Stimulated activated CD8-positive, alpha-beta memory T cell treated with anti-CD3 and anti-CD28 coated beads, Interleukin-2, amount 100 ng/mL, for 1 hour (primary cell): ENCODE measurements at places on chromosomes 1 and 21.

GRCh38 chr1:153921080-153921802 lies 1.5 kb downstream of the GATAD2B start:
- DNase-seq = no peak

- no peak for DNase-seq
These were observed 5.9 kb downstream of the OR6K2 start for GRCh38 chr1:158694596-158694995.

DNA sequence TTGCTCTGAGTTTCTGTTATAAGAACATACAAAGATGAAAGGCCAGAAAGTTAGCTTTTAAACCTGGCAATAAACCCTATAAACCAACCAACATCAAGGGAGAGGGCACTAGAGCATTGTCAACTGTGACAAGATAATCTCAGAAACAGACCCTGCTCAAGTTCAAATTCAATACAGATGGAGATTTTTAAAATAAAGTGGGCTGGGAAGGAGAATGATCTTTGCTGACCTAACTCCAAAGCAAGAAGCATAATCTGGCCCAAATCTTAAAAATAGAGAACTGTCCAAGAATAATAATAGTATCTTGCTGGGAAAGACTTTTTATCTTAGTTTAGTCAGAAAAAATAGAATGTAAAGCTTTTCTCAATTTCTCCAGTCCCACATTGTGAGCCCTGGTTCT lies 485.5 kb downstream of the DISC1 start:
- no peak for DNase-seq

DNA sequence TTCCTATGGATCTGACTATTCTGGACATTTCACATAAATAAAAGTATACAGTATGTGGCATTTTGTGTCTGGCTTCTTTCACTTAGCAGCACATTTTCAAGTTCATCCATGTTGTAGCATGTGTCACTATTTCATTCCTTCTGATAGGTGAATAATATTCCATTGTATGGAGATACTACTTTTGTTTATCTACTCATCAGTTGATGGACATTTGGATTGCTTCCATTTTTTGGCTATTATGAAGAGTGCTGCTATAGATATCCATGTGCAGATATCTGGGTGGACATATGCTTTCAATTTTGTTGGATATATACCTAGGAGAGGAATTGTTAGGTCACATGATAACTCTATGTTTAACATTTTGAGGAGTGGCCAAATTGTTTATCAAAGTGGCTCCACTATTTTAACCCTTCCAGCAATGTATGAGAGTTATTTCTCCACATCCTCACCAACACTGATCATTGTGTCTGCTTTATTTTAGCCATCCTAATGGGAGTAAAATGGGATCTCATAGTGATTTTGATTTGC lies 21.9 kb upstream of the MEF2D start:
- DNase-seq = no peak

GRCh38 chr21:15860541-15860940 lies 130.8 kb downstream of the USP25 start:
- DNase-seq = no peak

DNA sequence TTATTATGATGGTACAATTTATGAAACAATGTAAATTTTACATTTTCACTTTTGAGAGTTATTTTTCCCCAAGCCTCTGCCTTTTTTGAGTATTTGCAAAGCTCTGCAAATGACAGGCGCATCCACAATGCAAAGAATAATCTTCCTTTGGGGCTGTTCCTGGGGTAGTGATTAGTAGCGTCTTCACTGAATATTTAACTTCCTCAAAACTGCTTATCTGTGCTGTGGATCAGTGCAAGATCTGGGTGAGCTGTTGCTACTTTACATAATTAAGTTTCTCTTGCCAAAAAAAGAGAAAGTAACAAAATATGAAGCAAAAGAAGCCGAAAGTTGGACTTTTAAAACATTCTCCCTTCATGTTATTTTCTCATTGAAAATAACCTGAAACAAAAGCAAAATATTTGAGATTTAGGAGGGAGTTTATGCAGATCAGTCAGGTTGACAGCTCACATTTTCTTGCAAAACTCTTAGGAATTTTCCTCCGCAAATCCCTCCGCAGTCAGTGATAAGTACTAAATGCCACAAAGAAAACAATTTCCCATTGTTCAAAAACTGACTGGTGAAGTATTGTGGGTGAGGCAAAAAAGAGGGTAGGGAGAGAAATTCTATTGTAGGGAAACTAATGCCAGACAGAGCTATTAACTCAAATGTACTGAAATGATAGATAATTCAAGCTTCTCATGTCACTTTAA lies 276.4 kb upstream of the B3GALT2 start:
- no peak for DNase-seq

GRCh38 chr1:42745851-42746250 lies 5.8 kb upstream of the CLDN19 start:
- DNase-seq = no peak

DNA sequence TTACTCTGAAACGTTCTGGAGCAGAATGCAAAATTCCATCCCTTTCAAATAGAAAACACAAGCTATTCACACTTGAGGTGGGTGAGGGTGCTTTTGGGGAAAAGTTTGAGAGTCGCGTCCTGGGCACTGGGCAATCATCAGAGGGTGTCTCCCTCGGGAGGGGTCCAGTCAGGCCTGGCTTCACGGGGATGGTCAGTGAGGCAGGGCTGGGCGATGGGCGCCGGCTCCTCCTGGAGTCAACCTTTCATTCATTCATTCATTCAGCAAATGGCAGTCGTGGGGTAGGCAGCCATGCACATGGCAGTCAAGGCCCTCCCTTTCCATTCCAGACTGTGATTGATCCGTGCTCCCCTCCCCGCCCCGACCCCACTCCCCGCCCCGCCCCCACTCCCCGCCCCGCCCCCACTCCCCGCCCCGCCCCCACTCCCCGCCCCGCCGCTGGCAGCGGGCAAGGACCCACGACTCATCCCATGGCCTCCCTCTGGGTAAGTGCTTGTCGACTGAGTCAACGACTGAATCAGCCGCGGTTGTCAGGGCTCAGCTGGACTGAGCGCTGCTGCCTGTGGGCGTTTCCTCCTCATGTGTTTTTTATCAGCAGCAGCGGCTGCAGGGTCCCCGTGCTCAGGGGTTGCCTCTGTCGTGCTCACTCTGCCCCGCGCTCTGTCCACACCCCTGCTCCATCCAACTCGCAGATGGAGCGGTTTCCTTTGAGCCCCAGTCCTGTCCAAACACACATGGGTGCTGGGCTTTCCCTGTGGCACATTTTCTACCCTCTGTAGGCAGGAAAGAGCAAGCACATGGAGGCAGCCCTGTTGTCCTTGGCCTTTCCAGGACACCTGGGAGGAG lies 12.5 kb upstream of the SPSB1 start:
- no peak for DNase-seq

DNA sequence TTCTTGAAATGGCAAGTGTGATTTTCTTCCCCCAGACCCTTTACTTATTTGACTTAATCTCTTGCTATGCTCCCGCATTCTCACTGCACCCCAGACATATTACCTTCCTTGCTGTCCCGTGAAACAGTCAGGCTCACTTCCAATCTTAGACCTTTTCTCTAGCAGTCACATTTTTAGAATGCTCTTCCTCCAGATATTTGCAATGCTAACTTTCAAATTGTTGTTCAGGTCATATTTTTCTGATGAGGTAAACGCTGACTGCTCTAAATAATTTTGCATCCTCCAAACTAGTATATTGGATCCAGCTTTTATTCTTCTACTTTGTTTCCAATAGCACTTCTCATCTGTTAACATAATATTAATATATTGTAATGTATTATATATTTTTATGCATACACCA lies 648.2 kb upstream of the NEGR1 start:
- no peak for DNase-seq
